ENCODE measurements at places on chromosomes 4 and X.

GRCh38 chr4:7280926-7281690 is 88.8 kb downstream of the SORCS2 start:
- no peak for DNase-seq

- DNase-seq: no peak
These were observed 18.0 kb downstream of the LYAR start for GRCh38 chr4:4271912-4272311.

- DNase-seq: no peak
These were observed 3.7 kb upstream of the UGT2A1 start for GRCh38 chr4:69656653-69657158.

DNA sequence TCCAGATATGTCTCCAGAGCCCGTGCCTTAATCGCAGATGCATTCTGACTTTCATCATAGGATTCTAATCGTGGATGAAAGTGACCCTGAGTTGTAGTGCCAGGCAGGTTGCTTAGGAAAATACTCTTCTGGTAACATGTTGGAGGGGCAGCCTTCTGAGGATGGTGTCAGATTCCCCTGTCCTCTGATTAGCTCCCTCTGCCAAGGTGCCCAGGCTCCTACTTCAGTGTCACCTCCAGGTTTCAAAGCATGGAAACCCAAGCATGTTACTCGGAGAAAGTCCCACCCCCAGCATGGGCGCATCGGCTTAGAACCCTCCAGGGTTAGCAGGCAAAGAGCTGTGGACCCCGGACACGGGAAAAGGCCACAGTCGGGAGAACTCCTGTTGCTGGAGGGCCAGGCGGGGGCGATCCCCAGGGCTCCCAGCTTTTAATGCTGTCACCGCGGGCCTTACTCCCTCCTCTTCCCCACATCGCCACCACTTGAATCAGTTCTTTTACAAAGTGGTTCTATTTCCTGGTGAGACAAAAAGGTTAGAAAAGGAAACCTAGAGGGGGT is 44.5 kb downstream of the TRIM2 start:
- no peak for DNase-seq

GRCh38 chr4:169847171-169847570 is 89.4 kb upstream of the HPF1 start:
- no peak for DNase-seq

DNA sequence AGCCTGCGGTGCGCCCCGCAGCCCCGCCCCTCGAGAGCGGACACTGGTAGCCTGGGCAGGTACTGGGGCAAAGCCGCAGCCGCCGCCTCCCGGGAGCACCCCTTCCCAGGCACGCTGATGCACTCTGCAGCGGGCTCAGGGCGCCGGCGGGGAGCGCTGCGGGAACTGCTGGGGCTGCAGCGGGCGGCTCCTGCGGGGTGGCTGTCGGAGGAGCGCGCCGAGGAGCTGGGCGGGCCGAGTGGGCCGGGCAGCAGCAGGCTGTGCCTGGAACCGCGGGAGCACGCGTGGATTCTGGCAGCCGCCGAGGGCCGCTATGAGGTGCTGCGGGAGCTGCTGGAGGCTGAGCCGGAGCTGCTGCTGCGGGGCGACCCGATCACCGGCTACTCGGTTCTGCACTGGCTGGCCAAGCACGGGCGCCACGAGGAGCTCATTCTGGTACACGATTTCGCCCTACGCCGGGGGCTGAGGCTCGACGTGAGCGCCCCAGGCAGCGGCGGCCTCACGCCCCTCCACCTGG is 401 bp downstream of the SOWAHD start:
- no peak for DNase-seq

GRCh38 chrX:135931644-135932487 is 38.4 kb downstream of the SAGE1 start:
- peak; percentile 0 for DNase-seq

DNA sequence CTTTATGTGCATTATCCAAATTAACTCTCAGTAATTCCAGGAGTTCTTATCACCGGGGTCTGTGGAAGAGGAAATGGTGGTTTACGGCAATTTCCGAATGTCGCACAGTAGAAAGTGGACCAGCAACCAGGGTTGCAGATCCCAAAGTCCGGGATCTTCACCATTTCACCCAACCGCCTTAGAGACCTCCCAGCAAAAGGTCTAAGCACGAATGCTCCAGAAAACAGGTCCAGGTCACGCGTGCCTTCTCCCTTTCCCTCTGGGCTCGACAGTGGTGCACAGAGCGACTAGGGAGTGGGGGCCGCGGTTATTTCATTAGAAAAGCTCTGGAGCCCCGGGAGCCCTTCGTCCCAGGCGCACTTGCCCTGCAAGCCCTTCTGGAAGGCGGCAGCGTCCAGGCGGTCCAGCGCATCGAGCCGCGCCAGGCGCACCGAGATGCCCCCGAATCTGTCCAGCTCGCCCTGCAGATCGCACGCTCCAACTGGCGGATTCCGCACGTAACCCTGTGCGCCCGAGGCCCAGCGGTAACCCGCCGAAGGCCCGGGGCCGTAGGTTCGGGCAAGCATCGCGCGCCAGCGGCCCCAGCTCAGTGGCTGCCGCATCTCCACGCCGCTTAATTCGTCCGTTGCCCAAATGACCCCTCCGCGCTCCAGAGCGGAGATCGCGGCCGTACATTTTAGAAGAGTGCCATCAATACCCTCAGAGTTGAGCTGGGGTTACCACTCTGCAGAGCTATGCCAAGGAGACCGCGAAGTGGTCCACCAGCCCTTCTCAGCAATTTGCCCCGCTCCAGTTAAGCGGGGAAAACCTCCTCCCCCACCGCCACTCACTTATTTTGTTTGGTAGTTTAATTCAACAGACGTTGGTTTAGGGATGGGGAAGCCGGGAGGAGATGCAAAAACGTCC is at the start of gene NUDT6:
NUDT6 (minus strand) TSS at position 627 of the 906 bp plus-strand sequence; CDS start at position 602, 25 bp downstream.
- peak; percentile 3 for DNase-seq

DNA sequence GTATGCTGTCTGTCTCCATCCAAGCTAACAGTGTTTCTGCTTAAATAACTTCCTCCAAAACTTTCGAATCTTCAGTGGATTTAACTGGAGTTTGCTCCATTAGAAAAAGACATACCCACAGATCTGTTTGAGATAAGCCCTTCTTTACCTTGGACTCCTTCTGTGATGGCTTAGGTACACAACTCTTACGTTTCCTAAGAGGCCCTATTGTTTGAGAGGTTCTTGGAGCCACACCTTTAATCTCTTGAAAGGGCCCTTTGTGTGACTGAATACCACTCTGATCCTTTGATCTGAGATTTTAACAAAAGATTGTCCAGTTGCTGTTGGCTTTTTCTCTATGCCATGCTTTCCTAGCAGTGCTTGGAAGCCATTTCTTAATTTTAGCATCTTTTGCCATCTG is 92.5 kb downstream of the AKAP4 start:
- DNase-seq: no peak

GRCh38 chrX:123779908-123780396 is 47.1 kb upstream of the THOC2 start:
- no peak for DNase-seq

DNA sequence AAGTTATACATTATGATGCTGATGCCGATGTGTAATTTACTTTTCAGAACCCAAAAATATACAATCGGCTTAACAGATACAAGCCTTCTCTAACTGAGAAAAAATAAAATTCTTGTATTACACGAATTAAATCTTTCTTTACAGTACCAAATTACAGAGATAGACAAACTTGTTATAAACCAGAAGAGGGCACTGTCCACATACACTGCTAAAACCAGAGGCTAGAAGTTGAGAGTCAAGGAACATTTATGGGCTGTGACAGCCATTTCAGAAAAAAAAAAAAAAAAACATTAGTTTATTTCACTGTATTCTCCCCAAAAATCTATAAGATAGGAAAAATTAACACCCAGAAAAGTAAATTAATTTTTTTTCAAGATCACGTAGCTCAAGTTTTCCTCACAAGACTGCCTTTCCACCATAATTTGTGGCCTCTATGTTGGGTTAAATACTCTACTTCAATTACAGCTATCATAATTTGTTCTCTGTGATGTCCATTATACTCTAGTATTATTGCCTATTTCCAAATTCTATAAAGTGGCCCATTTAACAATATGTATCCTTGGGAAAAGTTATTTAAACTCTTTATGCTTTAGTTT is 12.0 kb downstream of the EREG start:
- DNase-seq: no peak

DNA sequence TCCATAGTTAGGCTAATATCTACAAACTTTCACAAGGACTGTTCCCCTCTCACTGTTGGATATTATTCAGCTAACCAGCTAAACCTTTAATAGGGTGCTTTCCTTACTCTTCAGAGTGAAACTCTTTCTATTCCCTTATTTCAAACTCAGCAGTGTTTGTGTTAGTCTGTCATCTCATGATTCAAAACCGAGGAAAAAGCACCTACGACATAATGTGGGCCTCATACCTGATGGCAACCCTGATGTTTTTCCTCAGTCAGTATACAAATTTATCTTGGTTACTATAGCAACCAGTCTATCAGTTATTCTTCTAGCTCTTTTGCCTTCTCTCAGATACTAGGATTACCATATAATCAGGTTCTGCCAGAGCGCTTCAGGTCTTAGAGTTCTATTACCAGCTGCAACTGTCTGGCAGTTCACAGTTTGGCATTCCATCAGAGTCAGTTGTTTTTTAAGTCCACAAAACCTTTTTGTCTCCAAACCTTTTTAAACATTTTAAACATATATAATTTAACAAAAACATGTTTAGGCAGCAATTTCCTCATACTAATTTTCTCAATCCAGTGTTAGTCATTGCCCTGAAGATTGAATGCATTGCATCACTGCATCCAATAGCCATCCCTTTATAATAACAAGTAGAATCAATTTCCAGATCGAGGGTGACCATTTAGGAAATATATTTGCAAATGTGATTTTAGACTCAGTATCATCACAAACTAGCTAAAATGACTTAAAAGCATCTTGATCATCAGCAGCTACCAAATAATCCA is 7.4 kb downstream of the WDR44 start:
- no peak for DNase-seq

GRCh38 chrX:17713288-17713687 is 24.0 kb upstream of the SCML1 start:
- DNase-seq: no peak

DNA sequence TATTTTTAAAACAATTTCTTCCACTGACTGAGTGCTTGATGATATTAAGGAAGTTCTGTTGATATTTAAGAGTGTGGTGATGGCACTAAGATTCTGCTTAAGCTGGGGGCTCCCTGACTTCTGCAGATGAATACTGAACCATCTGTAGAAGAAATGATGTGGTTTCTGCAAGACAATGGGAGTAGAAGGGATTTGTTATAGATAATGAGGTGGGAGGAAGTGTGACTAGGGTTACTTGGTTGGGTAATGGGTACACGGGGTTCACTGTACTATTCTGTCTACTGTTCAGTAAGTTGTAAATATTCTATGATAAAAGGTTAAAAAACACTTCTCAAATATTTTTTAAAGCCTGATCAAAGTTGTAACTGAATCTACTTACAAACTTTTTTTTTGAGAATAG is 60.9 kb upstream of the TXK start:
- DNase-seq: no peak

- DNase-seq: no peak
These were observed 252.3 kb downstream of the NLGN4X start for GRCh38 chrX:5976332-5976731.

DNA sequence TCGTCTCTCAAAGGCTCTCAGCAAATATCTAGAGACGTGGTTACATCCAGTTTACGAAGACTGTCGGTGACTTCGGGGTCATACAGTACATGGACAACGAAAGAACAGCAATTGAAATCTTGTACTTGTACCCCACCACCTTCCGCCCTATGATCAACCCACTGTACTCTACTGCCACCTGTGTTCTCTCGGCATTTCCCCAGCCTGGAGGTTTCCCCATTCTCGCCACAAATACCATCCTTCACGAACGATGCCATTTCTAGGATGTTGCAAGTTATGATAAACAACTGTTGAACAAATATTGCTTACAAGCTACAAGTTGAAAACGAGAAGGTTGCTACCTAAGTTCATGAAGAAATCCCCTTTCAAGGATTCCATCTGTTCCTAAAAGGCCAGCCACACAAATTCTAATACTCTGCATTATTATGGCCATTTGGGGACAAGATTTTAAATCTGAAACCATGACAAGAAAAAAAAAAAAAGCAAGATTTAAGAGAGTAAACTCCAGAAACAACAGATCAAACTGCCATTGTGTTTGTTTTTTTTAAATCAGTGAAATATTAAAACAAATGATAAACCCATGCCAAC is 1.6 kb downstream of the APBB2 start:
- DNase-seq: no peak

DNA sequence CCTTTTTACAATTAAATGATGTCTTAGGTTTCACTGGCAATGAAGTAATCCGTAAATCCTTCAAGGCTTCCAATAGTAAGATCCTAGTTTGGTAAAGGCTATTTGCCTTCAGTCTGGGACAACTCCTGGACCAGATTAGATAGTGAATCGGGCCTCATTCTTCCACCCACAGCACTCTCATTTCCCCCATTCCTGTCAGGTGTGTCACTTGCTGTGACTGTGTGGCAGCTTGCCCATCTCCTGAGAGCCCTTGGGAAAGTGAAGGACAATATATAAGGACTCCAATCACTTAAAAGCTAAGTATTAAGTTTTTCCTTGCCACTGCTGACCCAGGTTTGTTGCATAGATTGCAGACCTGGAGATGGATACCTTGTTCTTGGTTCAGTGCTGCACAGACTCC is 3.3 kb upstream of the GASK1B start:
- DNase-seq: no peak

DNA sequence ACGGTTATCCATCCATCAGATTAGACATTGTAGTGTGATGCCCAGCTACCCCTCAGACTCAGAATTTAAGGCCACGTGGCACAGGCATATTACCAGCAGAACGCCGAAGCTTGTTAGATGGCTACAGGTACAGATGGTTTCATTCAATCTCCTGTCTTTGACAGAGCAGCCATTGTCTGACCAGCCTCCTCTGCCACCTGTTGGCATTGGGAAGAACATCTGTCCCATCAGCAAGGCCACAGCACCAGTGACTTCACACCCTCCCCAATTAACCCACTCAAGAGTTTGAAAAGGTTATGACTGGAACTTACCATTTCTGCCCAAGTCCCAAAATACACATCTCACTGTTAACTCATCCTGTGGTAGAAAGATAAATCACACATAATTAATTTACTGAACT is 22.0 kb upstream of the PHKA2 start:
- DNase-seq: no peak

DNA sequence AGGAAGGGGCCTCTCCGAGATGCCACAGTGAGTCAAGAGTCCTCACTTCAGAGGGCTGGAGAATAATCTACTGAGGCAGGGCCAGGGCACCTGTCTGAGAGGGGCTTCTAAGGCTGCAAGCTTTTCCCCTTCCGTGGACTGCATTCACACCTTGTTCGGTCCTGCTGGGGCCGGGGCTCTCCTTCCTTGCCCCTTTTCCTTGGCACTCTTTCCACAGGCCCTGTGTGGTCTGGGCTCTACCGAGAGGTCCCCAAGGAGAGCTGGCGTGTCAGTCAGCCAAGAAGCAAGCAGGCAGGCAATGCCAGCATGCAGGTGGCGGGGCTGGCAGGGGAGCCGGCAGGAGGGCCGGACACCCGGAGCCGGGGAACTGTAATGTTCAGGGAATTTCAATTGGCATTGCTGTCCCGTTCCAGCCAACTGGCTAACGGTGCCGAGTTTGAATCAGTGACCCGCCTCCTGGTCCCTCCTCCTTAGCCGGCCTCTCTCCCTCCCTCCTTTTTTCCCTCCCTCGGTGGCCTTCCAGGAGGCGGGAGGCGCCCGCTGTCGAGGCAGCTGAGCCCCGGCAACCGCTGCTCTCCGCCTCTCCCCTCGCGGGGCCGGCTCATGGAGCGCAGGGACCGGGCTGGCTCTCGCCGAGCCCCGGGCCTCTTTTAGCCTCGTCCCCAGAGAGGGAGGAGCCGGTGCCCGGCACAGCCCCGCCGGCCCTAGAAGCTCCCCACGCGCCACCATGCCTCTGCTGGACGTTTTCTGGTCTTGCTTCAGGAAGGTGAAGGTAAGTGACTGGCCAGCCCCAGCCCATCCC is at the start of gene STARD8:
STARD8 (plus strand) TSS at position 511 of the 802 bp plus-strand sequence; CDS start at position 728, 217 bp downstream.
- no peak for DNase-seq
